ENCODE measurements at places on chromosomes 13 and 19.
A peak's percentile ranks its signal among the peaks of the same experiment; 100 is the strongest.

DNA sequence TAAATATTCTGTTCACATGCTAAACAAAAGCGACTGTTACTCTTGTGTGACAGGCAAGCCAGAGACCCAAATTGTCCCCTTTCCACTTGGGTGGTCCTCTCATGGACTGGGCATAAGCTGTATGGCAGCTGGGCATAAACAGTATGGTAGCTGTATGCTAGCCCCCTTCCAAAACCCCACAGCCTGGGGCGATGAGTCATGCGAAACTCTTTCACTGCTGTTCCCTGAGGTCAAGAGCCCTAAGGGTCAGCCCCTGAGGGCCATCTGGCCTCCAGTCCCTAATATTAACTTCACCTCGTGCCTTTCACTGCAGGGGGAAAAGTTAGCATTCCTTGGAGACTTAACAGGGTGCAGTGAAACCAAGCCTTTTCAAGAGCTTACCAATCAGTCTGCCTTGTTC lies 45.6 kb upstream of the ZNF562 start:
- DNase-seq, result no peak

DNA sequence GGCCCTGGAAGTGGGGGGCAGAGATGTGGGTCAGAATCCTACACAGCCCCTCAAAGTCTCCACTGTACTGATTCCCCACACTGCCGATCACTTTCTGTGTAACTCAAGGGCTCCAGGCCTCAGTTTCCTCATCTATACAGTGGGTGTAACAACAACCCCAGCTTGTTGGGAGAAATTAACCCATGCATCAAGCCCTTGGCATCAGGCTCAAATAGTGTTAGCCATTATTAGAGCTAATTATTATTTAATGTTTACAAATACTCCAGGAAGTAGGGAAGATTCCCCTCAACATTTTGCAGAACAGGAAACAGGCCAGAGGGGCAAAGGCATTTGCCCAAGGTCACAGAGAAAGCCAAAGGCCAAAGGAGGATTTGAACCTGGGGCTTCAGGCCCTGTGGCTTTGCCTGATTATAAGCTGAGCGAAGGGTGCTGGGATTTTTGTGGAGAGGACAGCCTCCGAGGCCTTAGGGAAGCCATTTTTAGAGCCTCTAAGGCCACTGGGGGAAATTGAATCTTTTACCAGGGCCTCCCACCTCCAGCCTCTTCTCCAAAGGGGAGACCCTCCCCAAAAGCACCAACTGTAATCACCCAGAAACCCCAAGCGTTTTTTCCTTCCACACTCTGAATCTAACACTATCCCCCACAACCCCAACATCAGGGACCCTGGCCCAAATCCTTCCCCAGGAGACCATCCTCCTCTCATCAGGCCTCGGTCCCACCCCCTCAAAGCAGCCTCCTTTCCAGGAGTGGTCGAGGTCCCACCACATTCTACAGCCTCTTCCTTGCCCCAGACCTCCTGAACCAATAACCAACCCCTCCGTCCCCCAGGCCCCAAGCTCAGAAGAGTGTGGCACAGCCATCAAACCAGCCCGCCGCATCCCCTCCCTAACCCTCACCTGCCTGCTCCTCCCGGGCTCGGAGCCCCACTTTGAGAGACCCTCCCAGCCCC lies 1.1 kb downstream of the FKBP8 start:
- no peak for DNase-seq

DNA sequence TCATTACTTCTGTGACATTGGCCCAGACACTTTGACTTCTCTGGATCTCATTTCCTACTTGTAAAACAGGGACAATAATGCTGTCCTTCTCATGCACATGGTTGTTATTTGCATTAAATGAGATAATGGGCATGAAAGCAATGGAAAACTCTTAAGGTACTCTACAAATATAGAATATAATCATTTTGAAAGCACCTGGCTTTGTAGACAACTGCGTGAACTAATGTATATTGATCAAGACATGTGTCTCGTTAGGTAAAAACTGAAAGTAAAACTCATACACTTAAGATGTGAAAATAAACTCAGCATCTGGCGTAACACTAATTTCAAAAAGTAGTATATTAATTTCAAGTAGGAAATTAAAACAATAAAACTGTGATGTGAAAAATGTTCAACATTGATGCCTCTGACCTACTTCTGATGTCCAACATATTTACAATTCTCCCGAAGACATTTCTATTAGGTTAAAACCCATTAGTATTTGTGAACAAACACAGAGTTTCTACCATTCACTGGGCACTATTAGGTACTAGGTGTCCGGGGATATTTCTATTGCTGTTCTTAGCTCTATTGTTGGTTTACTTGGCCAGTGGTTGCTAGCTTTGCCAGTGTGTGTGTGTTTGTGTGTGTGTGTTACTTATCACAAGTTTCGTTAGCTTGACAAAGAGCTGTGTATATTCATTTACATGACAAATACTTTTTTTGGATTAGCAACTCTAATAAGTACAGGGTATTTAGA lies 220.5 kb downstream of the KCNRG start:
- DNase-seq, result no peak

- no peak for DNase-seq
These were observed 9.0 kb downstream of the CAPN12 start for GRCh38 chr19:38735257-38735686.

- no peak for DNase-seq
These were observed 1.3 kb downstream of the NR1H2 start for GRCh38 chr19:50377517-50377916.

GRCh38 chr19:29662278-29662603 lies 3.0 kb upstream of the PLEKHF1 start:
- peak; percentile 39 for DNase-seq

DNA sequence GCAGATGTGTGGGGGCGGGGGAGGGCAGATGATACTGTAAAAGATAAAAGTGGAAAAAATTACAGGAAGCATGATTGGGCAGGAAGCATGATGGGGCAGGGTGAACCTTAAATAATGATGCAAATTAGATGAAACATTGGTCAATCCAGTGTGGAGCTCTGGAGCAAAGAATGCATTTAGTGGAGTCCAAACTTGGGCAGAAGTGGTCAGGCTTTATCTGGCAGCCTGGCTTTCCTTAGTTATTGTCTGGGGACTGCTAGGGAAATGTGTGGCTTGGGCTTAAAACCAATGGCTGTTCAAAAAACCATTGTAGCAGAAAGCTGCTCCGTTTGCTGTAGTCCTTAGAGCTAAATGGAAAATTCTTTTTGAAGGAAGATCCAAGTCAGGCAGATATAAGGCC lies 1077.3 kb upstream of the MIR17HG start:
- DNase-seq, result no peak

Measured in kidney glomerular epithelial cell (primary cell).